ENCODE measurements at places on chromosomes 2 and 18. TPM values are rescaled to one million over a fixed set of nuclear protein-coding genes. Genes with fewer than 3 reads are reported as not detected.

LONRF2 gene
- 0.08 TPM for total RNA-seq

DNPEP gene
- 63.2 TPM for total RNA-seq

DNA sequence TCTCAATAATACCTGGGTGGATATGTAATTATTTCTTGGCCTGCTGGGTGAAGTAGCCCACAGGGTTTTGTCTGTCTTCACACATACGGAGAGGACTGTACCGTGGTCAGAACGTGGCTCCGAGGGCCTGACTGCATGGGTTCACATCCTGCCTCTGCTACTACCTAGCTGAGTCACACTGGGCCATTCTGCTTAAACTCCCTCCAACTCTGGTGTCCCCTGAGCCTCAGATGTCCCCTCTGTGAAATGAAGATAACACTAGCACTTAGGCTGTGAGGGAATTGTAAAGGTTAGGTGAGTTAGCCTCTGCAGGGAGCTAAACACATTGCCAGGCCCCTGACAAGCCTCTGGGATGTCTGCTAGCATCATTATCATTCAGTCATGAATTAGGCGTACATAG is 120.1 kb upstream of the NABP1 start:
- H3K36me3 ChIP-seq = no peaks in the 10 kb centered on the region
- peaks cover 17% of the 10 kb centered on the region for H3K4me1 ChIP-seq

- no peaks in the 10 kb centered on the region for H3K27me3 ChIP-seq
- peaks cover 15% of the 10 kb centered on the region for H3K4me1 ChIP-seq
- DNase-seq = no peak
- H3K4me3 ChIP-seq = peak overlapping the region; percentile 9
- peak overlapping the region; percentile 35 for H3K27ac ChIP-seq
- H3K36me3 ChIP-seq = peaks cover 2% of the 10 kb centered on the region
These were observed 100.5 kb upstream of the ITPRID2 start for GRCh38 chr2:181790716-181791649.

SP9 gene
- not detected for total RNA-seq
